ENCODE measurements at places on chromosomes 3 and 15.

- DNase-seq = peak; percentile 42
These were observed 46.9 kb upstream of the COL6A6 start for GRCh38 chr3:130470126-130470525.

DNA sequence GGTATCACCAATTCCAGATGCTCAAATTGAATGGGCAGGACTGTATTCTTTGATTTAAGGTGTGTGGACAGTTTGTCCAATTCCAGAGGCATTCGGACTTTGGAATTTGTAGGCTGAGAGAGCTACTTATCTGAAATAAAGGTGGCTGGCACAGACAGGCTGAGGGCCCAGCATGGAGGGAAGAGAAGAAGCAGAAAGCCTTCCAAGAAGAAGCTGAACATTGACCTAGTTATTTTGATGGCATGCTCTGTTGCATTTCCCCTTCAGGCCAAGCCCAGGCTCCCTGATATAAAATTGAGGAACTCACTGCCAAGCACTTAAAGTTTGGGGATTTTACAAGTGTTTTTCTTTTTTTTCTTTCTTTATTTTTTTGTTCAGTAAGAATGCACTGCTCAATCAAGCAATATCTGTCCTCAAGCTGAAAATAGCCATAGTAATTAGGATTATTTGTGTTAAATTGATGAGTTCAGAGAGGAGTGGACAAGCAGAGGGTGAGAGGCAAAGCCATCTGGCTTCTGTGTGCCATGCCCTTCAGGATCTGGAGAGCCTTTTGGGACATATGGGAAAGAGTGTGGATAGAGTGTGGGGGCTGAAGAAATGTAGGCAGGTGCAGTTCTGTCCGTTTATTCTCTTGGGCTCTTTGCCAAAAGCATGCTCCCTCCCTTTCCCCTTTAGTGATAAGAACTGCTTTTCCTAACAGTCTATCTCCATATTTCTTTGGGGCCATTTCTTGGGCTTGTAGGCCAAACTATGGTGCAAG, 148.9 kb downstream of the OXSM start:
- no peak for DNase-seq

DNA sequence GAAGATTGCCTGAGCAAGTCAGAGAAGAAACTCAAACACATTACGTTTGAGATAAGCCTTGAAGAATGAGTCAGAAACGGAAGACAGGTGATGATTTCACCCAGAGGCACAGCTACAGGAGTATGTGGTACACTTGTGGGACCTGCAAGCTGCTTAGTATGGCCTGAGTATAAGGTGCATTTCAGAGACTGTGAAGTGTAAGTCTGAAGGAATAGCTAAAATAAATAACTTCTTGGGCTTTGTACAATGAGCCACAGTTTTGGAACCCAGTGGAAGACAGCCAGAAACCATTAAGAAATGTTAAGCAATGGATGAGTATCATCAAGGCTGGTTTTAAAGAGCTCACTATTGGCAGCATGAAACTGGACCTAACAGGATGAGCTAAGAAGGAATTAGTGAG, 826.2 kb downstream of the ROBO1 start:
- peak; percentile 85 for DNase-seq

GRCh38 chr3:26084629-26085028, 294.7 kb downstream of the OXSM start:
- no peak for DNase-seq

- DNase-seq = peak; percentile 51
These were observed 8.4 kb upstream of the ATR start for GRCh38 chr3:142586803-142587406.

DNA sequence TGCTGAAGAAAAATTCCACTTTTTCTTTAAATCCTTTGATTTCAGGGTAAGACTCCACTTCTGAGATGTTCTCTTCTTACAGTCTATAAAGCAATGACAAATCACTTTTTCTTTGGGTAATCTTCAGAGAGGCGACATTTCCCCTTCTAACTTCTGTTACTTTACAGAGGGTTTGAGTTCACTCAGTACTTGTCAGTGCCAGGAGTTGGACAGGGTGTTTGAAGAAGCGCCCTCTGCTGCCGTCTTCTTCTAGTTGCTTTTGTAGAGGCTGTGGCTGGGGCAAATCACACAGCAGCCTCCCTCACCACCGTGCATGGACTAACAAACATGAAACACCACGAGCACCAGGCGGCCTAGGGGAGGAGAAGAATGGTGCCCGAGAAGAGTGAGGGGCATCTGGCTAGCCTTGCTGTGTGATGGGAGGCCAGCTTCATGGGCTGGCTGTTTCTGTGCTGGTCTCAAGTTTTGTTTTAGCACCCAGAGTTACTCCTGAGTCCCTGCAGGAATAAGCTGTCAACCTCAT, at the start of gene CD80:
CD80 (minus strand) TSS at position 174 of the 523 bp plus-strand sequence. CDS start 1,886 bp downstream, outside the sequence.
- peak; percentile 28 for DNase-seq

GRCh38 chr3:131357275-131357674, 24.3 kb upstream of the NUDT16 start:
- no peak for DNase-seq

DNA sequence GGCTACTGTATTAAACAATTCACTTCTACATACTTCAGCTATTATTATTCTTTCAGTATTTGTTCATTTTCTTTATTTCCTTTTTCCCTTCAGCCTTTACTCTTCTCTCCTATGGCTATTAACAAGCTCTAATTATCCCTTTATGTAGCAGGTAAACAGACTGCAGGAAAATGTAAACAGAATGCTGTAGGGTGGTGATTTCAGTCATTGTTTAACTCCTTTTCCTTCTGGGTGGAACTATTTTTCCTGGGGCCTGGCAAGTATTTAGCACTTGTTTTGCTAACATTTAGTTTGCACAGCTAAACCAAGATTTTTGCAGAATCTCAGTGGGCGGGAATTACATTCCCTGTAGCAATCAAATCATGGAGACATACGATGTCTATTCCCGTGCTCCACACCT, 14.4 kb downstream of the RARB start:
- DNase-seq = no peak

GRCh38 chr3:194750491-194750828, 64.8 kb downstream of the FAM43A start:
- DNase-seq = no peak

- no peak for DNase-seq
These were observed 611 bp upstream of the USP19 start for GRCh38 chr3:49121132-49121736.

GRCh38 chr3:46298871-46299607, 54.9 kb upstream of the CCR2 start:
- DNase-seq = no peak

- DNase-seq = peak; percentile 61
These were observed 23.3 kb downstream of the STAG1 start for GRCh38 chr3:136728918-136729317.

DNA sequence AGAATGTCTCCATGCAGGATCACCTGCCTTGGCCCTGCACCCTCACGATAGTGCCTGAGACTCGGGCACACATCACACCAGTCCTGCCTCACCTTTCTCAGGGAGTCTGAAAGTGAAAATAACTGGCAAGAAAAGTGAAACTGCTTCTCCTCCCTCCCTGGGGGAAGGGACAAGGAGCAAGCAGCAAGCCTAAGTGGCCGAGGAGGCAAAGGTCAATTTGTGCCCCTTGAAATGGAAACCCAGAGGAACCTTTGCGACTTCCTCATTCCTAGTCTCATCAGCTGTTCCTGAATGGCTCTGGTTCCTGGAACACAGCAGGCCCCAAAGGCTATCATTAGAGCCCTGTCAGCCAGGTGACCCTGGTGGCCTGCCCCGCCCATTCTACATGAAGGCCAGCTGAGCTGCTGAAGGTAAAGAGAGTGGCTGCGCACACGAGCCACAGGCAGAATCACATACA, 28.0 kb upstream of the SLCO2A1 start:
- no peak for DNase-seq

- no peak for DNase-seq
These were observed 33.8 kb downstream of the COL6A5 start for GRCh38 chr3:130379274-130379673.

- no peak for DNase-seq
These were observed 1.4 kb downstream of the KBTBD13 start for GRCh38 chr15:65077981-65078352.

DNA sequence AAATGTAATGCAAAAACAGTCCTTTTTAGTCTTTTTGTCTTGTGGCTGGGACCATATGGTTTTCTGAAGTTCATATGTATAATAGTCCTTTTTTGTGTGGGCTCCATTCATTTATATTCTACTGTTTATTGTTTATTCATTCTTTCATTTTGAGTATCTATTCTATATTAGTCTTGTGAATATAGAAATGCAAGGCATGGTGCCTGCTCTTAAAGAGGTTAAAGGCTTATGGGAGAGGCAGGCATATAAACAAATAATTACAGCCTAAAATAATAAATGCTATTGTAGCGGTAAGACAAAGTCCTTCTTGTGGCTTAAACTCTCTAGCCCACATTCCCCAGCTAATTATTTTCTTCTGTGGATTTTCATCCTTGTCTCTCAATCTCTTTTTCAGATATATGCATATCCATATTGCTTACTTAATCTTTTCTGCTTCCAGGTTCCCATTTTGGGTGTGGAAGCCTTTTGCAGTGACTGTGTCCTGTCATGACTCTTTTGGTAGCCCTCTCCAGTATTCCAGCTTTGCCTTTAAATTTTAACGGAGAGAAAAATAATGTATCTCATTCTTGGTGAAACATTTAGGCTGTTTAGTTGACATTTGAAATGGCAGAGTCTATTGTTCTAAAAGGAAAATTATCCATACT, 101.6 kb downstream of the PPM1L start:
- no peak for DNase-seq

- no peak for DNase-seq
These were observed 11.6 kb downstream of the ZXDC start for GRCh38 chr3:126464093-126464492.

GRCh38 chr3:53224536-53224935, 31.3 kb downstream of the TKT start:
- no peak for DNase-seq

Measured in foreskin keratinocyte (primary cell).